ENCODE measurements at places on chromosomes 7 and 10. TPM values are rescaled to one million over a fixed set of nuclear protein-coding genes. Genes with fewer than 3 reads are reported as not detected.

DNA sequence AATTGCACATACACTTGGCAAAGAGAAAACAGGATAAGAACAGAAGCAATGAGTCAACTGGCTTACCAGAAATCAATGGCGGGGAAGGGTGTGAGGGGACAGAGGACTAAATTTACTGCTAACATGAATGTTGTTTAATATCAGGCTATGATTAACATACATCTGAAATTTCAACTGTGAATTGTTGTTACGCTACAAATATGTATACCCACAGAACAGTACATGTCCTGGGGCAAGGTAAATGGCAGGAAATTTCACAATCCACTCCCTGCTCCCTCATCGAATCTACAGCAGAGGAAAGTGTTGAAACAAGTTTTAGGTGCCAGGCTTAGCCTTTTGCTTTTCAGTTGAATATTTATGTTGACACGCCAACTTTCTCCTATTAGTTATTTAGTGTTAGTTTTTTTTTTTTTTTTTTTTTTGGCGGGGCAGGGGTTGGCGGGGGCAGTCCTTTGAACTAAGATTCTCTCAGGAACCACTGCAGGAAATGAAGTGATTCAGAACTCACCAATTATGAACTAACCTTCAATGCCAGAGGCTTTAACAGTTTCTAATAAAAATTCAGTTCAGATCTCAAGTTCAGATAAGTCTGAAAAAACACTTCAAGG lies 99.0 kb downstream of the UBE2H start:
- H3K27ac ChIP-seq: peak overlapping the region; percentile 19
- peaks cover 37% of the 10 kb centered on the region for H3K4me1 ChIP-seq
- peaks cover 13% of the 10 kb centered on the region for H3K36me3 ChIP-seq
- H3K27me3 ChIP-seq: no peaks in the 10 kb centered on the region

PON3 gene
- 0.47 TPM for total RNA-seq

GRCh38 chr10:103812432-103812831 lies 42.9 kb downstream of the SH3PXD2A start:
- peak; percentile 45 for DNase-seq
- no peak overlapping the region for H3K27ac ChIP-seq
- peaks cover 29% of the 10 kb centered on the region for H3K4me1 ChIP-seq
- H3K36me3 ChIP-seq: no peaks in the 10 kb centered on the region

ASB10 gene
- 24.3 TPM for total RNA-seq

DNA sequence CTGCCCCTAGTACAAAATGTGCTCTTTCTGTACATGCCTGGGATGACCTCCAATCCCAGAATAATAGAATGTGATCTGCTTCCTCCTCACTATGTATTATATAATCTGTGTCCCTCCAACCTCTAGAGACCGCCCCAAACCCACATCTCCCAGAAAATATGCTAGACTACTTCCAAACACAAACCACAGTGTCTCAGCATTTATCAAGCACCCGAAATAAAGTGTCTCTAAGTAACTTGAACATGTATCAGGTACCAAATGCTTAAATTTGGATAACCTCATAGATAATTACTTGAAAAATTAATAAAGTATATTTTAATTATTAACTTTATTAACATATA lies 16.1 kb downstream of the LYZL1 start:
- no peaks in the 10 kb centered on the region for H3K36me3 ChIP-seq
- no peaks in the 10 kb centered on the region for H3K4me1 ChIP-seq
- no peaks in the 10 kb centered on the region for H3K27me3 ChIP-seq

HSPB1 gene
- total RNA-seq: 4,863 TPM
